Small intestine (tissue), 16 donors: ENCODE measurements at places on chromosomes 11 and 22.
A peak's percentile ranks its signal among the peaks of the same experiment; 100 is the strongest.

DNA sequence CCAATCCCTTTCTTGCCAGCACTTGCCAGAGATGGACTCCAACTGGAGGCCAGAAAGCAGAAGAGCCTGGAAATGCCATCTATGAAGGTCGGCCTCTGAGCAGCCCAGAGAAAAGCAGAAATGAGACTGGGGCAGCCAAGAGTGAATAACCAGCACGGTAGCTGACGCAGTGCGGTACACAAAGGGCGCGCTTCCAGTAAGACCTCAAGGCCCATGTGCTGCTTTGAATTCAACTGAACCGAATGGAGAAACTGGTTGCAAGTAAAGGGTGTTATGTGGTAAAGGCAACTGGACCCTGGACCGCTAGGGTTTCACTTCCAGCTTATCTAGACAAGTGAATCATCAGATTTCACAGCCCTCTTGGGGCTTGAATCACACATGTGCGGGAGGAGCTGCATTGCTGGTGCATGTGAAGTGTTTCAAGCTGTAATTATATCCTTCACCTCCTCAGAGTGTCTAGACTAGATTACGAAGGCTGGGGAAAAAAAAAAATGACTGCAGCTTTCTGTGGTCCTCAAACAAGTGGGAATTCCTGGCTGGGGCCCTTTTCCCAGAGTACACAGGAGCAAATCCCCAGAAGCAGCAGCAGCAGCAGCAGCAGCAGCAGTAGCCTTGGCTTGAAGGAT lies 128.9 kb downstream of the CCDC34 start:
- DNase-seq = peak; percentile 94

DNA sequence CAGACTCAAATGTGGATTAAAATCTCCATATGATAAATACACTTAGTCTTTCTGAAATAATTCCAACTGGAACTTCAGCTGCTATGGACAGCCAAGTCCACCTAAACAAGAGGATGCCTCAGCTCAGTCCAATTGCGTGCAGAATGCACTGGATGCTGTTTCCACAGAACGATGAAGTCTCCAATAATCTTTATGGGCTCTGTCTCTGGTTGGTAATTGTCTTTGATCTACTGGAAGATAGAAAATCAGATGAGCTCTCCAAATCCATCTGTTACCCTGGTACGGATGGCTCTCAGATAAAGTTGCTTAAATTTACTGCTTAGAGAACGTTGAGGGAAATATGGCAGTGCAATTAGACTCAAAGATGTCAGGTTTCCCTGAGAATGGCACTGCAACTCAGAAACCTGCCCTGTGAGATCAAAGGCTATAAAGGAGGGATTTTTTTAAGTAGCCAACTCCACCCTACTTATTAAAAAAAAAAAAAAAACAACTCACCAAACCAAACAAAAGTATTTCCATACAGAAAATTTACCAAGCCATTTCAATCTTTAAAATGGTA lies 859 bp upstream of the BIRC3 start:
- peak; percentile 44 for DNase-seq

GRCh38 chr22:48744283-48744641 lies 1083.4 kb downstream of the BRD1 start:
- no peak for DNase-seq

DNA sequence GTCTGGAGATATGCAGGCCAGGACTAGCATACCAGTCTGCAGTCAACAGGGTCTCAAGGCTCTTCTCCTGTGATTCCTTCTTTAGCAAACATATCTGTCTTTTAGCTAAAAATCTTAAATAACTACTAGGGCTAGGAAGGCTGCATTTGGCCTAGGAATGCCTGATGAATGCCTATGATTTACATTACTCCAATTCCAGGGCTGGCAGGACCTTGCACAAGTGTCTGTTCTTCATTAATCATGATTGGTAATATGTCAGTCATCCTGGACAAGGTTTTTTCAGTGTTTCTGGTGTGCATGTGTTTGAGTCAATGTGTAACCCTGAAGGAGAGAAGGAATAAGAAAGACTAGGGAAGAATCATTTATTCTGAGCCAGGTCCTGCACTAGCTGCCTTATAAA lies 280.5 kb upstream of the NARS2 start:
- no peak for DNase-seq

DNA sequence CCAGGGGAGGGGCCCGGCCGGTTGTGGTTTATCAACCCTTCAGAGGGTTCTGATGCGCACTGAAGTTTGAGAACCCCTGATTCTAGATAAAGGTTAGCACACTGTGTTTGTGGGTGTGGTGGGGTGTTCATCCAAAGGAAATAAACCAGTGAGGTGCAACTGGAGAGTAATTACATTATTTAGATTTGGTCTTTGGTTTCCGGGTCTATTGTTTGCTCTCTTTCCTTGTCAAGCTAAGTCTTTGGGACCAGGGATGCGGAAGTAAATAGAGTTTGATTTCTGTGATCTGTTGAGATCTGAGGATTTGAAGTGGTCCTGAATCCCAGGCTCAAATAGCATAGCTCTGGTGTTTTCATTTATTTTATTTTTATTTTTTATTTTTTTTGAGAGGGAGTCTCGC lies 50.5 kb upstream of the CLMP start:
- no peak for DNase-seq

GRCh38 chr11:43880640-43881159 lies at the start of gene ALKBH3:
Gene ALKBH3, plus strand, starts transcription at chr11:43880831. Its CDS starts 1,822 bp downstream, at chr11:43882653.
- peak; percentile 93 for DNase-seq

DNA sequence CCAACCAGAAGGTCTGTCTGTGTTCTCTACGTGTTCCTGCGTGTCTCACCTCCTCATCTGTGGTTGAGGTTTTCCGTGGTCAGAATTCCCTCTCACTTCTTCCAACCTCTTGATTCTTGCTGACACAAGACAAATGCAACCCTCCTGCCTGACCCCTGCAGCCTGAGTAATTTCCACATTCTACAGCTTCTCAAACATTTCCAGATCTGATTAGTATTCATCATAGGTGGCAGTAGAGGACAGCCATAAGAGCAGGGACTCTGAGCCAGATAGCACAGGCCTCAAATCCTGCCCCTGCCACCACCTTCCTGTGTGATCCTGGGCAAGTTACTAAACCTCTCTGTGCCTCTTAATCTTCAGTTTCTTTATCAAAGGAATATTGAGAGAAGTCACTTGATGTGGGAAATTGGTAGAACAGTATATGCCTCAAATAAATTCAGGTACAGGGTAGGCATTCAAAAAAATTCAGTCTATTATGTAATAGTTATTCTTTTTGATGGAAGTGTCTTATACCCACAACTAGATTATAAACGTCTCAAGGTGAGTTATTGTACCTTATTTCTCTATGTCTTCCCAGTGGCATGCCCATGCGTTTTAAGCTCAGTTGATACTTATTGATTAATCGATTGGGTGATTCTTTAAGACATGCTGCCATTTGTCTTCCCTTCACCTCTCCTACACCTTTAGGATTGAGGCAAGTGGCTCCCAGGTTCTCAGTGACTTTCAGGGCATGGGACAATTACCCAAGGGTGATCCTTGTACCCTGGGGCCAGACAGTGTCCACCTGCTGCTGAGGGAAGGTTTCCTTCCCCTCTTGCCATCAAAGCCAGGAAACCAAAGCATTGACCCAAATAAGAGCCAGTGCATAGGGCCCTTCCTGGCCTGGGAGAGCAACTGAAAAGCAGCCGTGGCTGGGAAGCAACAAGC lies 19.6 kb downstream of the POU2AF1 start:
- DNase-seq = peak; percentile 36

GRCh38 chr11:27158456-27159334 lies 118.1 kb downstream of the BBOX1 start:
- peak; percentile 70 for DNase-seq

GRCh38 chr11:61918938-61919704 lies 1.8 kb upstream of the RAB3IL1 start:
- DNase-seq = no peak

- DNase-seq = no peak
Measured at GRCh38 chr11:36409152-36409816, 100.8 kb downstream of the TRAF6 start.

DNA sequence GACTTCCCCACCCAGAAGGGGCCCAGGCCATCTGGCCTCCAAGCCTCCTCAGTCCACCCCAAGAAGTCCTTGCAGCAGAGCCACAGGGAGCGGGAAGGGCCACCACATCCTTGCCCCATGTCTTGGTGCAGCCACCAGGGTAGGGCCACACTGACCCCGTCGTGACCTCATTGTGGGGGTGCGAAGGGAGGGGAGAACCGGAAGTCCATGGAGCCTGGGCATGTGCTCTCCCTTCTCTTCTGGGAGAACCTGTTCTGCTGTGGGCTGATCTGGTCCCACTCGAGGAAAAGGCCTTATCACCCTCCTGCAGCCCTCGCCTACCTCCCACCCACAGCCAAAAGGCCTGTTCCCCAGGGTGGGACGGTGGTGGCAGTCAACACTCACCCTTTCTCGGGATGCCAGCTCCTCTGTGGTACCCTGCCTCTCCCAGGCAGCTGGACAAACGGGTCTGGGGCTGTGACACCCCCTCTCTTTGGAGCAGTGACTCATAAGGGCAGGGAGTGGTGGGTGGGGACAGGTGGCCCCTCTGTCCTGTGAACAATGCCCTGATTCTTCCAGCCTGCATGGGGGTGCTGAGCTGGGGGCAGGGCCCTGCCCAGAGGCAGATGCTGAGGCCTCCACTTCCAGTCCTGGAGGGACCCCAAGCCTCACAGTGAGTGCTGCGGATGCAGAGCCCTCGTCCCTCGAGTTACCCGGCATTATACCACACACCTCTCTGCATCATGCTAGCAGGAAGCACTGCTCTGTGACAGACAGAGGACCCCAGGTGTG lies 14.6 kb upstream of the CTSD start:
- DNase-seq = no peak

GRCh38 chr11:131858505-131858904 lies 488.1 kb downstream of the NTM start:
- no peak for DNase-seq

DNA sequence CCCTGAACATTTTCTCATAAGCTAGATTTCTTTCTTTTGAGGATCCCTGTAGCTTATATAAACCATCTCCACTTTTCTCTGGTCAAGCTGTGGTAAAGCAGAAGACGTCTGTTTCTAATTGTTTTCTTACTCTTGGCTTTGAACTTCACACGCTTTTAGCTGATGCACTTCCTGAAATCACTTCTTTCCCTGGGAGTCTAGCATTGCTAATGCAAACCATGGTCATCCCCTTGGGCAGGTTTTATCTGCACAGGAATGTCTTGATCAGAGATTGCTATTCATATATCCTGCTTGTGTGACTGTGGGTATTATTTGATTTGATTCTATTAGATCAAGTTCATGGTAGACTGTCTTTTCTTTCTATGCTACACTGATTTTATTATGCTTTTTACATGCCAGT lies 199.2 kb upstream of the POU2AF2 start:
- no peak for DNase-seq

DNA sequence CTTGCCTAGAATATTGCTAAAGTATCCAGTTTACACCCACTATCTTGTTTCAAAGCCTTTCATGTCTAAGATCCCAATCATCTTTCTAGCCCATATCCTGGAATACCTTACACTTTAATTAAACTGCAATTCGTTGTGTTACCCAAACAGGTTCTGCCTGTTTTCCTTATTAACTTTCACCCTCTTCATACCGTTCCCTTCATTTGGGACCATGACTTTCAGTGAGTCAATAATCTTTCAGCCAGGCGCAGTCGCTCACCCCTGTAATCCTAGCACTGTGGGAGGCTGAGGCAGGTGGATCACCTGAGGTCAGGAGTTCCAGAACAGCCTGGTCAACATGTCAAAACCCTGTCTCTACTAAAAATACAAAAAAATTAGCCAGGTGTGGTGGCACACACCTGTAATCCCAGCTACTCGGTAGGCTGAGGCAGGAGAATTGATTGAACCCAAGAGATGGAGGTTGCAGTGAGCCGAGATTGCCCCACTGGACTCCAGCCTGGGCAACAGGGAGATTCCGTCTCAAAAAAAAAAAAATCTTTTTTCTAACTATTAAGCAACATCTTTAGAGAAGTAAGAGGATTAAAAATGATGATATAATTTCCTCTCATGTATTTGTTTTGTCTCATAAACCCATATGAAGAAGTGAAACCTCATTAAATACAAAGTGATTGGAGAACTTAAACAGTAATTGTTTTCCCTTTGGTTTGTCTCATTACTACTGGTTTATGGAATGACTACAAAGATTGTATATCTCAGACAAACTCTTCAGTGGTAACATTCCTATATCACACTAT lies 20.7 kb downstream of the DMC1 start:
- DNase-seq = no peak
